Stimulated activated CD4-positive, alpha-beta T cell treated with anti-CD3 and anti-CD28 coated beads, TNF-alpha, amount 100 ng/mL, for 4 hours (primary cell): ENCODE measurements at places on chromosomes 12 and 14.

DNA sequence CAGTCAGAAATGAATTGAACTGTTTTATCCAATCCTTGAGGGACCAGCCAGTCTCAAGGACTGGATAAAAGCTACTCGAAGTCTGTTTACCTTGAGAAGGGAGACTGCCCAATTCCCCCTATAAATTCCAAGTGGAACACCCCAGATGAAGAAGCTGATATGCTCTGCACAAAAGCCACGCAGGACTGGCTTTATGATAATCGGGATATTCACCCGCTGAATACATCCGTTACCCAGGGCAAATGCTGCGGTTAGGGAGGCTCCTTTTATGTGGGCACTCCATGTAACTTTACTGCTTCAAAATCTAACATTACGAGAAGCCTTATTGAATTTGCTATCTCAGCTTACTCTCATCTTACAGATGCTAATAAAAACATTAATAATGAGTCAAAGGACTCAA is 119.1 kb downstream of the DENND5B start:
- no peak for DNase-seq

DNA sequence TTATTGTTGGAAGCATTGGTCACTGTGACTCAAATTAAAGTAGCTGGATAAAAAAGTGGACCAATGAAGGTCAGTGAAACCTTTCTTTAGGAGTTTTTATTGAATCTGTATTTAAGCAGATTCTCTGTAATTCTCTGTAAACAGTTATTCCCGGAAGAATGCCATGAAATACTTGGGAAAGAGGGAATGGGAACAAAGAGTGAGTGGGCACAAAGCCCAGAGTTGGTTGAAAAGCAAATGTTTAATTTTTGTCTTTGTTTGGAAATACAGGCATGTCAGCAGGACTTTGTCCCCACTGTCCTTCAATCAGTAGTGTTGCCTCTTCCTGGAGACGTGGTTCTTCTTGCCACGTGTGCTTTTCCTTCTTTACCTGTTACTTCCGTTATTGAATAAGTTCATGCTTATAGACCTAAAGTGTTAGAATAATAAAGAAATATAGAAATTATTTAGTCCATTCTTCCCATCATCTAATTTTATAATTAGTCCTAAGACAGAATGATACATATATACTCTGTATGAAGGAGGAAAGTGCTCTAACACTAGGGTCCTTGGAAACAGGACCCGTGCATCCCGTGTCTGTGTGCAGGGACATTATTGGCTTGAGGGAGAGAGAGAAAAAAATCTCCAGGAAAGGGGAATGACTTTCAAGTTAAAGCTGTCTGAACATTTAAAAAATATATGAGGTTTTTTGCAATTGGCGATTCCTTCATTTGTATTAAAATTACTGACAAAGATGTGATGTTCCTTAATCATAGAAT is 2.0 kb upstream of the ANG start:
- no peak for DNase-seq

DNA sequence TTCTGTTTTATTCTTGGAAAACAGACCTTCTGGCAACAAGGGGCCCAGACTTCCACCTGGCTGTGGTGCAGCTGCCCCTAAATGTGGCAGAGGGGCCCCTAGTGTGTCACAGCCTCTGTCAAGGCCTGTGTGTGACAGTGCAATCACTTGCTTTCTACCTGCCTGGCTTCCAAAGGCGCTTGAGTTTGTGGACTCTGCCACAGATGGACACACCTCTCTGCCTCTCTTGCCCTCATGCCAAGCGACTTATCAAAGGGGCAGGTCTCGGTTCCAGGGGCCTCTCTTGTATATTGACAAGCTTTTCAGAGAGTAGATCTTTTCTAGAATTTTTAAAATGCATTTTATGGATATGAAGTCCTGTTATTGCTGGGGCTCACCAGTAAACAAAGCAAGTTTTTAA is 217.2 kb downstream of the SLC15A4 start:
- no peak for DNase-seq

- DNase-seq: no peak
These were observed 874.9 kb downstream of the NRXN3 start for GRCh38 chr14:79044894-79045624.

GRCh38 chr14:103107941-103108748 is 13.6 kb downstream of the EXOC3L4 start:
- no peak for DNase-seq

GRCh38 chr14:33393231-33393894 is 454.7 kb downstream of the NPAS3 start:
- DNase-seq: no peak

DNA sequence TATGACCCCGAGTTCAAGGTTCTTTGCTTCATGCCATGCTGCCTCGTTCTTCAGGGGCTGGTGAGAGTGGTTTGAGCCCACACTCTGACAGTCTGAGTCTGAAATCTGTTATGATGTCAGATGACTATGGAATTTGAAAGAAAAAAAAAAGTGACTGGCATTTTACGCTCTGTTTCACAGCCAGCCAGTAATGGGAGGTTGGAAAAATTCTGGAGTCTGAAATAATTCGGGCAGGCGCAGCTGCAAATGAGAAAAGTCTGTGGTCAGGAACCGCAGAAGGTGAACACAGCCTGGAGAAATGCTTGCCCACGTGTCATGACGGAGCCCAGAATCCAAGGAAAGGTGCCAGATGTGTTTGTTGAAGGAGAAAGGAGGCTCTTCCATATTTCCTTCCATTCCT is 269.8 kb upstream of the PWP1 start:
- no peak for DNase-seq

DNA sequence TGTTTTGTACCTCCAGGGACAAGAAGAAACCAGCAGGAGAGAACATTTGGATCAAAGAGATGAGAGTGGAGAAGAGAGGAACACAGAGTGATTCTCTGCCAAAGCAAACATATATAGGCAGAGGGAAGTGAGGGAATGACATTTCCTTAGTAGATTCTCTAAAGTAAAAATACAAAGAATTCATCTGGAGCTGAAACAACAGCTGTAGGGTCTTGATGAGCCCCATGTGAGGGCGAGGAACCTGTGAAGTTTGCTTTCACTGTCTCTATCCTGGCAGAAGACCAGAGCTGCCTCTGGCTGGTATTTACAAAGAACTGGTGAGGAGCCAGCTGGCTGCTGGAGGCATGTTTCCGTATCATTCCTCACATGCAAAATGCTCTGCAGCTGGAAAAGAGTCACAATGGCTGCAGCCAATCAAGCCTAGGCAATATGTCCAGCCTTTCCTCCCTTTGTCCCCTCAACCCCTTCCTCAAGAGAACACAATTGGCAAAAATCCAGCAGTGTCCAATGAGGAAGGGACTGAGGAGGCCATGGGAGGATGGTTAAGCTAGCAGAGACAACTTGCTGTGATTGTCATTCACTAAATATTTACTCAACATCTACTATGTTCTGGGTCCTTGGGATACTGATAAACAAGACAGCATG is 122.5 kb downstream of the PHLDA1 start:
- no peak for DNase-seq

DNA sequence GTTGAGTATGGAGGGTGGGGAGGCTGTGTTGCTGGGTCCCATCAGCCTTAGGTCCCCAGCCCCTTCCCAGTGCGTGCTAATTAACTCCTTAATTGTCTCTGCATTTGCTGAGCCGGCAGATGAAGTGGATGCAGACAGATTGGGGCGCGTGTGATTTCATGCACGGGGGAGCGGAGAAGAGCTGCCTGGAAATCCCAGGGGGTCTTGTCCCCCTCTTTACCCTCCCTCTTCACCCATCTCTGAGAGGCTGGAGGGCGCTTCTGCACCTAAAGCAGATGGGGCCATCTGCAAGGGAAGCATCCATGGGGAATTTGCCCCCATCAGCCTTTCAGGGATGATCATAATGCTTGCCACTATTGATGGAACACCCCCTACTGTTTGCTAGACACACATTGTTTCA is 4.4 kb upstream of the ASIC1 start:
- no peak for DNase-seq

DNA sequence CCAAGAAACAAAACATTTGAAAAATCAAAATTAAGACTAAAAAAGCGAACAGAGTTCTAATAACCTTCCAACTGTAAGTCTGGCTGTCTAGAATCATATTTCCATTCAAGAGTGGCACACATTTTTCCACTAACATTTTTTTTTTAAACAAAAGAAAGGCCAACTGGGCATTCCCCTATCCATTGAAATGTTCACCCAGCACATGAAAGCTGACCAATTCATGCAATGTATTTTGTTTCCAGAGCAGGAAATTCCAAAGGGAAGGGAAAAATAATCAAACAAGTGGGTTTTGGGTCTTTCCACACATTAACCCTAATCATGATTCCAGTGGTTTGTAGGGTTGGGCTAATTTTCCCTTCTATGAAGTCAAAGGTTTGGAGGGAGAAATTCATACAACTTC is 206.5 kb downstream of the CALM1 start:
- DNase-seq: no peak

DNA sequence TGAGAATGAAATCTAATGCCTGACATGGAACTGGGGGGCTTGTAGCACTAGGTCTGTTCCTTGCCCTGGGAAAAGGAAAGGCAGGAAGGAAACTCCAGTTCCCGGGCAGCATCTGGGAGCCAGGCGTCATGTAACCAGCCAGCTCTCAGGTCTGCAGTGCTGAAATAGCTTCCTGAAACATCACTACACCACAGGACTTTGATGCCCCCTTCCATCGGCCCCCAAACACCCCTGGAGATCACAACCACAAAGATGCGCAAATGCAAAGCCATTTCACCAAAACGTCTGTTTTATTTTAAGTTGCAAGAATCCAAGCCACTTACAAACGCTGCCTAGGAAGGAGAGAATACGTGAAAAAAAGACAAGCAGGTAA is 40.9 kb downstream of the KCTD10 start:
- DNase-seq: no peak

- no peak for DNase-seq
These were observed 25.0 kb downstream of the GCH1 start for GRCh38 chr14:54877703-54878021.

DNA sequence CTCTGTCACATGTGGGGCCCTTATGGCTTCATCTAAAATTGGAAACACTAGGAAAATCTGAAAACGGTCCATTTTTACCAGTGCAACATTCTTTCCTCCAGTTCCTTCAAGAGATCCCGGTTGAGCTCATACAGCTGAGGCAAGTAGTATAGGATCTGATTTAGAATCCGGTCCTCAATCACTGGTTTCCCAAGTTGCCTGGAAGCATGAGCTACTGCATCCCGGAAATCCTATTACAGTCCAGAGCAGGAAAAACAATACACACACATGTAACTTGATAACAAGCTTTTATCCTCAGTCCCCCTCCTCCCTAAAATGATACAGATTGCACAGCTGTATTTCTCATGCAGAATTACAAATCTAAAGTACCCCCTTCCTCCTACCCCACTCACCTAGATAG is 67.9 kb upstream of the NR2C1 start:
- DNase-seq: no peak
